ENCODE measurements at places on chromosomes 16 and 17.

DNA sequence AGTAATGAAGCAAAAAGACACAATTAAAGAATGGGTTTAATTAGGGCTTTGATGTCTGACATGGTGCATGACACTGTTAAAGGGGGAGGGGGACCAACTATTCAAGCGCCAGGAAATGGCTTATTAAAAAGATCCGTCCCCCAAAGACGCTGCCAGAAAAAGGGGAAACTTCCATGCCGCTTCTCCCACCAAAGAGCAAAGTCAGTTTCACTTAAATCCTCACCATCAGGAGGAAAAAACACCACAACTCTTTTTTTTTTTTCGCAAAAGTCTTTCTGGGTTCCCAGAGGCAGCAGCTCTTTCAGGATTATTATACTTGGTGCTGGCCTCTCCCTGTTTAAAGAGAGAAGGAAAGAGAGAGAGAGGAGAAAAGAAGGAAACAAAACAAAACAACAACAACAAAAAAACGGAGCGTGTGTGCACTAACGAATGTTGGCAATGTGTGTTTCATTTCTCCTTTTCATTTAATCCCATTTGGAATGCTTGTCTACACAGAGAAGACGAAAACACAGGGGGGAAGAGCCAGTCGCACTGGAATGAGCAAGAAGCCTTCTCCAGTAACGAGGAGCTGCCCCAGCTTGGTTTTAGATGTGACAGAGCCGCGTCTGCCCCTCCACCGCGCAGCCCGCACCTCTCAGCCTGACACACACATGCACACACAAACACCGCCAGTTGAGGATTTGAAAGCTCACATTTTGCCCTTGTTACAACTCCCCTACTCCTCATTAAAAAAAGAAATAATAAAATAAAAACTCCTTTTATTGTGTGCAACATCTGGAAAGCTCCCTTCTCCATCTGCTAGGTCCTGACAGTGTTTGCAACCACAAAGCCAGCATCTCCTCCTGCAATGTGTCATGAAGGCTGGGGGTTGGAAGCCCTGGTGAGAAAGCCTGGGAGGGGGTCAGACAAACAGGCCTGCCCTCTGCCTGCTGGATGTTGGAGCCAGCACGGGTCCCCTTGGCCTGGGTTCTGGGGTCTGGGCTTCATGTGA is 32.7 kb upstream of the AXIN2 start:
- DNase-seq, result no peak

DNA sequence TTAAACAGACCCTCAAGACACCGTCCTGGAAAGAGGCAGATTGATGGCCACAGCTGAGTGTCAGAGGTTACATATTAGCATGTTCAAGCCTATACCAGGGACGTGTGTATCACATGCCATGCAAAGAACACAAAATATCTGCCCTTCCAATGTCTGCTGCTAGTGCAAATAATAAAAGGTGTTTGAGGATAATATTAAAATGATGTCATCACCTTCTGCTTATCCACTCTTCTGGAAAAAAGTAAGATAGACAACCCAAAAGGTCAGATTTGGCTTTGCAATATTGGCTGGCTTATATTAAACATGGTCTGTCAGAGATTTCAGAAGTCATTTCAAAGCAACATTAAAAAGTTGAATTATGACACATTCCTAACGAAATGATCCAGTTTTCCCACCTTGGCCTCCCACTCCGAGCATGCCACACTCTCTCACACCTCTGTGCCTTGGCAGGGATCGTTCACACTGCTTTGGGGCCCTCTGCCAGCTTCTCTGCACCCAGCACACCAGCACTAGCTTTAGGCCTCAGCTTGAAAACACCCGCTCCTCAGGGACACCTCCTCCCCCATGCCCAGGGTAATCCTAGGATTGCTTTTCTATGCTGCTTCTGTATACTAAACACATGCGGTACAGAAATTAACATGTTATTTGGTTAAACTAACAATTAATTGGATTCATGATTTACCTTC is 248.2 kb downstream of the NTN1 start:
- no peak for DNase-seq

GRCh38 chr17:1940810-1941185 is 84.3 kb downstream of the RTN4RL1 start:
- no peak for DNase-seq

- DNase-seq, result no peak
These were observed 72.0 kb downstream of the STXBP4 start for GRCh38 chr17:55040611-55041010.

DNA sequence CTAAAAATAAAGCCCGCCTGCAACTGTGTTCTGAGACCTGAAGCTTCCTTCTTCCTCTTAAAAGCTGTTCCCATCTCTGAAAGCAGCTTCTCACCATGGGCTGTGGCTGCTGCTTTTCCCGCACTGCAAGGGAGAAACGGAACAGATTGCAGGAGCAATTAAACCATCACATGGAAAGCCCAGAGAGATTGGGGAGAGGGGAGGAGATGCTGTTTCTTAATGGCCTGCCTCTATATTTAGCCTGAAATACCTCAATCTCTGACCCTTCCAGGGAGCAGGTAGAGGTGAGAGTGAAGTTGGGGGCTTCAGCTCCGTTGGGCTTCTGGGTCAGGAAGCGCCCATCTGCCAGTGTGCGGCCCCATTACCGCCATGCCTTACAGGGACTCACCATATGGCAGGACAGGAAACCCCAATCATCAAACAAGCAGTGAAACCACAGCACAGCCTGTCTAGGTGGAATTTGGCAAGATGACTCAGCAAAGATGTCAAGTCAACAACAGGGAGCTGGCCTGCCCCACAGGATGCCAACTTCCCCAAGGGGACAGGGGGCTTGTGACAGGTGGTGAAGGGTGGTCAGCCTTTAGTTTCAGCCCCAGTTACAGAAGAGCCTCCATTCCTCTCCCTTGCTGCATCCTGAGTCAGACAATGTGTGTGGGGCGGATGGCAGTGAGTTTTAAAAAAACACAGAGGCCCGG is 286.6 kb upstream of the CCL2 start:
- DNase-seq, result no peak

DNA sequence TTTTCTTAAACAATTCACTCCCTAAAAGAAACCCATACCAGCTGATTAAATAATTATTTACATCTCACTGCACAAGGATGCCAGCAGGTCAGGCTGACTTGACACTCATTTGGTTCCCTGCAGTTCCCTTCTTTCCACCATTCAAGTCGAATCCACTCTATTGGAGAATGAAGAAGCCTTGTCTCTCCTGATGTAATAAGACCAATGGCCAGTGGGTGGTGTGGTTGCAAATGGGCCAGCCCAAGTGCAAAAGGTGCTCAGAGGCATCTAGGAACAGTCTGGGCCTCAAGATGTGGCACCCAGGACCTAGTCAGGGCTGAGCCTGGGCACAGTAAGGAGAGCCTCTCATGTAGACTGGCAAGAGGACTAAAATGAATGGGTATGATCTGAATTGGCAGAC is 9.3 kb downstream of the C16orf78 start:
- DNase-seq, result no peak

GRCh38 chr17:78433013-78433727 is 54.7 kb downstream of the PGS1 start:
- DNase-seq, result no peak

- no peak for DNase-seq
These were observed 15.2 kb downstream of the RPTOR start for GRCh38 chr17:80559825-80560251.

GRCh38 chr17:45687594-45687993 is 96.5 kb upstream of the CRHR1 start:
- DNase-seq, result no peak

DNA sequence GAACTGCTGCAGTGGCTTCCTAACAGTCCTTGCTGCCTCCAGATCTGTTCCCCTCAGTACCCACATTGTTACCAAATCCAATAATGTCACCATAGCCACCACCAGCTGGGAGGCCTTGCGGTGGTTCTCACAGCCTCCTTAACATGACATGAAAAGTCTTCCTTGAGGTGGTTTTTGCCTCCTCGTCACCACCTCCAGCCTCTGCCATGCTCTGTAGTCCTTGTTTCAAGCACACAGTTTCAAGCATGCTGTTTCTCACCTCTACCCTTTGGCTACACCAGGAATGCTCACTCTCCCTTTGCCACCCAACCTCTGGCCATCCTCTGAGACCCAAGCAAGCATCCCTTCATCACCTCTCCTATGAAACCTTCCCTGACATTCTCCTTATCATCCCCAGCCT is 47.2 kb downstream of the DNAH9 start:
- DNase-seq, result no peak

DNA sequence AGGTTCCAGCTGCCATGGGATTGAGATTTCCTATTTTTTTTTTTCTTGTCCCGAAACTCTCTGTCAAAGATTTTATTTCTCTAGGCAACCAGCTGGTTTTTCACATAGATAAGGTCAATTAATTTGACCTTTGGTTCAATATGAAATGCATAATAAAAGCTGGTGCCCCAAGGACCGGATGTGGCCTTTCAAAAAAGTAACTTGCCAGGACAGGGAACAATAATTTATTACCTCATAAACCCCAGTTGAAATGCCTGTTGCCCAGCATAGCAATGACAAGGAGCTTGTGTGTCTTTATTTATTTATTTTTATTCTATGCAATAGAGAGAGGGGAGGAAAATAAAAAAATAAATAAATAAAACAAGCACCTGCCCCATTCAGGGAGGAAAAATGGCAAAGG is 472.7 kb downstream of the KCNJ2 start:
- no peak for DNase-seq

GRCh38 chr17:50737118-50737698 is 17.8 kb downstream of the LUC7L3 start:
- DNase-seq, result no peak

- DNase-seq, result no peak
These were observed 68.7 kb downstream of the TTC19 start for GRCh38 chr17:16068323-16068722.

Data from LoVo (cell line).